ENCODE measurements at places on chromosomes 3 and 15.

GRCh38 chr3:188712248-188712924 is 459.4 kb upstream of the TPRG1 start:
- no peak for DNase-seq

GRCh38 chr3:148759430-148759829 is 61.7 kb downstream of the AGTR1 start:
- DNase-seq: no peak

GRCh38 chr15:77032052-77032646 is 37.2 kb downstream of the PSTPIP1 start:
- DNase-seq: no peak

DNA sequence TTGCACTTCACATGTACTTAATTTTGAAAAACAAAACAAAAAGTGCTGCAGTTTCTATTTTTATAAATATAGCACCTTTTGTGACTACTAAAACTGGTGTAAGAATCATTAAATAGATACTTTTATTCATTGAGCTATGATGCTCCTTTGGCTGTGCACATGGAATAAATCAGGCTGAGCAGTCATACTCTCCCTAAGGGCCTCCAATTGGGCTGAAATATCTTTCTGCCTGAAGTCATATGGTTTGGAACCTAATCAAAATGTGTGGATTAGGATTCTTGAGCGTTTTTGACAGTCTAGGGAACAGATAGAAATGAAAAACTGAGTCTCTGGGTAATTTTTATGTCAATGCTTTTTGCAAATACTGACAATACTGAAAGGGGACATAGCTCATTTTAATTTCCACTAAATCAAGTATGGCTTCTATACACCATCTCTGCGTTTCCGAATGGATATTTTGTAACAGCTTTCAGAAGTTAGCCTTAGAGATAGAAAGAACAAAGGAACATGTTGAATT is 392.2 kb upstream of the ROBO1 start:
- DNase-seq: no peak

GRCh38 chr3:33229947-33230346 is 11.3 kb upstream of the SUSD5 start:
- no peak for DNase-seq

DNA sequence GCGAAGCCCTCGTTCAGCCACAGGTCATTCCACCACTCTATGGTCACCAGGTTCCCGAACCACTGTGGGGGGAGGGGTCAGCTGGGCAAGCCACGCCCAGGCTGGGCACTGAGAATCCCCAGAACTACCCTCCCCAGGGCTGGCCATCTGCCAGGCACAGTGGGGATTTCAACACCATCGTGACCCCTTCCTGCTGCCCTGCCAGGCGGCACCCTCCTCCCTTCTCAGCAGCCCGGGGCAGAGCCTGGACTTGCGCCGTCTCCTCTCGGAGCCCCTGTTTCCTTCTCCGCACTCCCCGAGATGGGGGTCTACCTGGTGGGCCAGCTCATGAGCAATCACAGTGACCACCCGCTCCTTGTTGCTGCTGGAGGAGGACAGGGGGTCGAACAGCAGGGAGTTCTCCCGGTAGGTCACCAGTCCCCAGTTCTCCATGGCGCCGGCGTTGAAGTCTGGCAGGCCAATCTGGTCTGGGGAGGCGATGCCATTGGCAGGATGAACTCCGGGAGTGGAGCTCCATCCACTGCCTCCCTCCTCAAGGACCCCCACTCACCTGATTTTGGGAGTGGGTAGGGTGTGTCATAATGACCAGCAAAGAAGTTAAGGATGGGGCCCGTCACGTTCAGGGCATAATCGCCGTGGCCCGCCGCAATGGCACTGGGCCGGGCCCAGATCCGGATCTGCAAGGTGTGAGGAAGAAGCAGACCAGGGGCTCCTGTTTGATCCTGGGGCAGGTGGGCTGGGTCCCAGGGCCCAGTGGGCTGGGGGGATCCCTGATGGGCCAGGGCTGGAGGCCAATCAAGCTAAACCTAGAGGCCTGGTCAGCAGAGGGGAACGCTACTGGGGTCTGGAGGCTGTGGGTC is 10.5 kb downstream of the ANPEP start:
- DNase-seq: no peak

DNA sequence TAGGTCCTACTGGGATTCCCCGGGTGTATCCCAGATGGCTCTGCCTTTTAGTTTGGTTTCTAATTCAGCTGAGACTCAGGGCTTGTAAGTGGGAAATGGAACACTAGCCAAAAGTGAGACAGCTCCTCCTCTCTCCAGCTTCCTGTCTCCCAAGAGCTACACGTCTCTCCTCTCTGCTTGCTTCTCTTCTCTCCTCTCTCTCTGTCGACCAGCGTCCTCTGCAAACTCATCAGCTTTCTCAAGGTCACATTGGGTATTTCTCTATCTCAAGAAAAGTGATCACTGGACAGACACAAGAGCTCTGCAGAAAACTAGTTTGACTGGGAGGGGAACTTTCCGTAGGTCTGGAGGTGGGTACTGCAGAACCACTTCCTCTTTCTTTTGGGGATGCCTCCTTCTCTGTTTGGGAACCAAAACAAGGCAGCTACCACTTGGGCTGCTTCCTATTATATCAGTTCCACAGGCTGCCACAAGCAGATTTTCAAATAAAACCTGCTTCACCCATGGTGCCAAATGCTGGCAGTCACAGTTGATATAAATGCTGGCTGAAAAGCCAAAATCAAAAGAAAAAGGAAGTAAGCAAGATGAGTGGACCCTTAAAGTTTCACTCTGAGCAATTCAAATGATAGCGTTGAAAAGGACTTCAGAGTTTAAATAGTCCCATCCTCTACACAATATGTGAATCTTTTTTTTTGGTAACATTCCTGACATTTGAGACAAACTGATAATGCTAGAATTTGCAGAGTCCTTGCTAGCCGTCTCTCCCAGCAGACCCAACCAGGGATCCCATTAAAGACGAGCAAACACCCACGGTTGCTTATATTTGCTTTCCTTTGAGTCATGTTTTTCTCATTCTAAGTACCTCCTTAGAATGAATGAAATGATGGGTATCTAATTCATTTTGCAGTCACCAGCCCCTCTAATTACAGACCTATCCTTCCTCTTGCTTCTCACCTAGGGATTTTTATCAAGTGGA is 7.2 kb upstream of the DYNC1LI1 start:
- DNase-seq: peak; percentile 29

DNA sequence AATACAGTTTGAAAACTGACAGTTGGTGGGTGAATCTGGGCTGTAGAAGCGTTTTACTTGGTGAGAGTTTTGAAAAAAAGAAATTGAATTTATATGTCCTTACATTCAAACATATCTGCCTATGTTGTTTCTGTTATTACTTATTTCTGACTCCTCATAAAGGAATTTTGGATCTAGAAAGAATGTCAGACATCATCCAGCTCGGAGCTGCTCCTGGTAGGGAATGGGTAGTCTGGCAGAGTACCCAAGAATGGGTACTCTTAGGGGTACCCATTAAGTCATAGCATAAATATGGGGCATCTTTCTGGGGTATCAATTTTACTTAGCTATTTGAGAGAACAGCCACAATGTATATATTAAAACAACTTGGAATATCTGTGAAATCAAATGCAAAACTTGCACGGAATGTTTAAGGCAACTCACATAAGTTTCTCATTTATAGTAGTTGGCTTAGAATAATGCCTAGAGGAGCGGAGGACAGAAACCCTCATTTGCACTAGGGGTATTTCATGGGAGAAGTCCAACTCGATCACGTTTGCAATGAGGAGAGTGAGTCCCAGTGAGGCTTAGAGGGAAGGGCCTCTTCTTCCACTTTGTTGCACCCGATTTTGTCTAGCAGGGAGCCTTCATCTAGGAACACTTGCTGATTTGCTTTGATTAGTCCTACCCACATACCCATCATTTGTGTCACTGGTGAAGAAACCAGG is 2.4 kb upstream of the LARP6 start:
- DNase-seq: no peak

DNA sequence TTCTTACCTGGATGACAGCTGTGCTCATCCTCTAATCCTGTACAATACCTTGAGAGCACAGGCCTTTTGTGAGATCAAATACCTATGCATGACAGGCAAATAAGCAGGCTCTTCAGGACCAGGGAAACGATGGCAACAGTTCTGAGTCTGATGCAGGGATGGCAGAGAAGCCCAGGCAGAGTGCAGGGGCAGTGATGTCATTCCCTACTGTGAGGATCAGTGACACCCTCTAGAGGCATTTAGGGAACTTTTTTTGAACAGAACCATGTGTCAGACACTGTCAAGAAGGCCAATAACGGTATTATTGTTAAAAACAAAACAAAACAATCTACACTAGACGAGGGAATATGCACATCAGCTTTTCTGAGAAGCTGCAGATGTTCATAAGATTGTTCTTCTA is 314.8 kb upstream of the CTDSPL start:
- DNase-seq: no peak

DNA sequence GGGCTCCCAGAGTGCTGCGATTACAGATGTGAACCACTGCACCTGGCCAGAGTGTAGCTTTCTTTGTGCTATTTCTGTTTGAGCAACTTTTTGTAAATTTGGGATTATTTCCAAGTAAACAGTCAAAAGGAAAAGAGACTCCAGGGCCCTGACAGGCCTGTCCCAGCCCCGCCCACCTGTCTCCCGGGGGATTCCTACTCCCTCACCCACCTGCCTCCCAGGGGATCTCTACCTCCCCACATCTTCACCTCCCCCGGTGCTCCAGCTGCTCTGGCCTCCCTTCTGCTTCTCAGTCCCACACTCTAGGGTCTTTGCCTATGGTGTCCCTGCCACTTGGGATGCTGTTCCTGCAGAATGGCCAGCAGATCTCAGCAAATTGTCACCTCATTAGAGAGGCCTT is 7.0 kb downstream of the RHCG start:
- no peak for DNase-seq

GRCh38 chr3:129504471-129505100 is 23.9 kb upstream of the RHO start:
- no peak for DNase-seq

Measured in activated CD4-positive, alpha-beta memory T cell treated with anti-CD3 and anti-CD28 coated beads for 36 hours (primary cell).